Keratinocyte (primary cell): ENCODE measurements at places on chromosomes 5 and 9. TPM values are rescaled to one million over a fixed set of nuclear protein-coding genes. Genes with fewer than 3 reads are reported as not detected.

PDE6A gene
- 0.03 to 0.05 TPM (median 0.03 TPM) in 3 replicates for polyA plus RNA-seq

ZFP2 gene
- 0.32 to 0.54 TPM (median 0.52 TPM) in 3 replicates for polyA plus RNA-seq

SYK gene
- 1.4 to 2.0 TPM (median 1.8 TPM) in 3 replicates for polyA plus RNA-seq

NPM1 gene
- 1,409 to 8,516 TPM (median 2,398 TPM) in 3 replicates for polyA plus RNA-seq

GFI1B gene
- not detected in 3 replicates for polyA plus RNA-seq

PCDHGB3 gene
- 0.17 to 0.28 TPM (median 0.18 TPM) in 3 replicates for polyA plus RNA-seq

GHR gene
- 1.1 to 2.0 TPM (median 1.8 TPM) in 3 replicates for polyA plus RNA-seq

DNA sequence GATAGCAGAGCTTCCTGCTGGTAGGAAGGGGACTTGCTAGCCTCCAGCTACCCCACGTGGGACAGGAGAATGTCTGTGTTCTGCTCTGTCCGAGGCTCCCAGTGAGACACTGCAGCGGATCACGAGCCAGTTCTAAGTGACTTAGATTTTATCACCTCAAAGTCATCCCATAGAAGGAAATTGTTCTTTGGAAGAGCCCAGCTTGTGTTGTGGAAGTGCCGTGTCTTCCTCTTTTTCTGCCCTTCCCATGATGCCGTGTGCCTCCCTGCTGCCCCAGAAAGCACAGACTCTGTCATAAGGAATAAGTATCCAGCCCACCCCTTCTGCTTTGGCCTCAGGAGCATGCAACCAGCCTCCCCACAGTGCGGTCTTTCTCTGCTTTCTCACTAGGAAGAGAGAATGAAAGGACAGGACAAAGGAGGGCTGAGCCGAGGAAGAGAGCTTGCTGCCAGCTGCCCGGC, 35.6 kb downstream of the RUFY1 start:
- no peak for DNase-seq

- no peak for DNase-seq
Observed at GRCh38 chr9:91710158-91710557, 239.9 kb downstream of the ROR2 start.

DNA sequence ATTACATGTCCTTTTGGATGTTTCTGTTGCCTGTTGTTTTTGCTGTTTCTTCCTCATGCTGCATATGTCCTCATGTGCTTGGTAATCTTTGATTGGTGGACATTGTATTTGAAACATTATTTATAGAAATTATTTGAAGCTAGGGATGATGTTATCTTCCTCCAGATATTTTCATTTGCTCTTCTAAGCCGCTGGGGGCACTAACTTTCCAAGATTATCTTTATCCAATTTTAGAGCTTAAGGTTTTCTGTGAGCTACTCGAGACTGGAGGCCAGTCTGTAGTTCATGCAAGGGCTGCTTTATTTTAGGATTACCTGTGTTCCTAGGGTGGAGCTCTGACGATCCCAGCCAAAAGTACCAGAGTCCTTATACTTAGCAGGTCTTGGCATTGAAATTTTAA, 40.9 kb downstream of the STX17 start:
- DNase-seq: no peak

GRCh38 chr5:151231359-151231758, 7.5 kb upstream of the CCDC69 start:
- no peak for DNase-seq

- DNase-seq: no peak
Observed at GRCh38 chr5:58378613-58379390, 81.1 kb downstream of the PLK2 start.

GRCh38 chr5:141496038-141496437, 7.2 kb downstream of the PCDHGC5 start:
- DNase-seq: no peak

- no peak for DNase-seq
Observed at GRCh38 chr9:127572961-127573721, 38.9 kb upstream of the STXBP1 start.

DNA sequence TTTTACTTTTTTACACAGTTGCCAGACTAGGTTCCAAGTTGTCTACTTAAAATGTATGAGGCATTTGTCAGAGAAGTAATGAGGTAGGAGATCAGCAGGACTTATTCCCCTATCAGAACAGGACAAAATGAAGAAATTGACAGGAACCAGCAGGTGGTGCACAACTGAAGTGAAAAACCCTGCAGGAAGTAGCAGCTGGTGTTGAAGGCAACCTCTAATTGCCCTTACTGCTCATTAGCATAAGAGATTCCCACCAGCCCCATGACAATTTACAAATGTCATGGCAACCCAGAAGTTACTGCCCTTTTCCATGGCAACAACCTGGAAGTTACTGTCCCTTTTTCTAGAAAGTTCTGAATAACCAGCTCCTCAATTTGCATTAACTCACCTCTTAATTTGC, 5.4 kb downstream of the PCDHB15 start:
- DNase-seq: no peak

GRCh38 chr5:6376974-6377520, 1.3 kb downstream of the MED10 start:
- no peak for DNase-seq

- DNase-seq: no peak
Observed at GRCh38 chr5:77946381-77947040, 170.4 kb upstream of the TBCA start.

DNA sequence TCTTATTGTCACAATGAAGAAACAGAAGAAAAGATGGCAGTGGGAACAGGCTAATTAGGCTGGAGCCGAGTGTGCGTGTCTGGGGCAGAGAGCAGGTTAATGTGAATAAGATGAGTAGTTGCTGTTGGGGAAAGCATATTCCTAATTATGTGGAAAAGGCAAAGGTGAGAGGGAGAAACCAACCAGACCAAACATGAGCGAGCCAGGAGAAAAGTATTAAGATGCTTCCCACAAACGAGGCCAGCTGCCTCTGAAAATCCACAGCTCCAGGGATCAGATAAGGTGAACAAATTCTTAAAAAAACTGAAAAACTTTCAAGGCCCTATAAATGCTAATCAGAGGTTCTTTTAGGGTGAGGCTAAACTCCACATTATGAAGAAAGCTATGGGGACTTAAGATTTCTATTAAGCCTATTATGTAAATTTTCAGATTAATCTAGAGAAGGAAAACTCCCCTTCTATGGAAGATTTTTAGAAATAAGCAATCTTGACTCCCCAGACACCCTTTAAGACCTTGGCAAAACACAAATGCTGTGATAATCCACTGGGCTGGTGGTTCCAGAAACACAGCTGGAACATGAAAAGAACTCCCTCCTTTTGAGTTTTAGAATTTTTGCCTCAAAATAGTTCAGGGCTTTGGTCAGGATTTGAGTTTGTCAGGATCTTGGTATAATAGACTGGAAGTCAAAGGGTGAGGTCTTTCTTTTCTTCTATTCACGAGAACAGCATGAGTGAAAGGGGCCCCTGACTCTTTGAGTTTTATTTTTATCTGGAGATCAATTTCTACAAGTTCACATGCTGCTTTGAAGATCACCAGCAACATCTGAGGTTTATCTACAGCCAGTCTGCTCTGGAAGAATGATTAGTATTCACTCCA, 238.1 kb downstream of the SPOCK1 start:
- DNase-seq: no peak

GRCh38 chr5:80219391-80219790, 36.5 kb downstream of the SERINC5 start:
- no peak for DNase-seq
